Activated naive CD4-positive, alpha-beta T cell treated with anti-CD3 and anti-CD28 coated beads, Interleukin-2, amount 10 ng/mL, durations not matched to agents 7 days and 5 days (primary cell): ENCODE measurements at places on chromosomes 13 and 19.

GRCh38 chr19:38862321-38863059 lies 12.7 kb upstream of the HNRNPL start:
- no peak for DNase-seq

DNA sequence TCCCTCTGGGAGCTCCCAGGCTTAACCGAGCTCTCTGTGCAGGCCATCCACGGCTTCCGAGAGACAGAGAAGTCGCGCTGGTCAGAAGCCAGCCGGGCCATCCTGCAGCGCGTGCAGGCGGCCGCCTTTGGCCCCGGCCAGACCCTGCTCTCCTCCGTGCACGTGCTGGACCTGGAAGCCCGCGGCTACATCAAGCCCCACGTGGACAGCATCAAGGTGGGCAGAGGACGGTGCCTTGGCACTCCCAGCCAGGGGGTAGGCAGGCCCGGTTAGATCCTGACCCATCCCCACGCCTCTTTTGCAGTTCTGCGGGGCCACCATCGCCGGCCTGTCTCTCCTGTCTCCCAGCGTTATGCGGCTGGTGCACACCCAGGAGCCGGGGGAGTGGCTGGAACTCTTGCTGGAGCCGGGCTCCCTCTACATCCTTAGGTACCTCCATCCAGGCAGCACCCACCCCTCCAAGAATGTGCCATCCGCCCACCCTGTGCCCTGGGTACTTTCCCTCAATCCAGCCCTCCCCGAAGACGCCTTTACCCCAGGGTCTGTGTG lies 1.5 kb downstream of the PSPN start:
- DNase-seq: no peak

- DNase-seq: no peak
Observed at GRCh38 chr19:32673573-32673972, 1.4 kb downstream of the ANKRD27 start.

DNA sequence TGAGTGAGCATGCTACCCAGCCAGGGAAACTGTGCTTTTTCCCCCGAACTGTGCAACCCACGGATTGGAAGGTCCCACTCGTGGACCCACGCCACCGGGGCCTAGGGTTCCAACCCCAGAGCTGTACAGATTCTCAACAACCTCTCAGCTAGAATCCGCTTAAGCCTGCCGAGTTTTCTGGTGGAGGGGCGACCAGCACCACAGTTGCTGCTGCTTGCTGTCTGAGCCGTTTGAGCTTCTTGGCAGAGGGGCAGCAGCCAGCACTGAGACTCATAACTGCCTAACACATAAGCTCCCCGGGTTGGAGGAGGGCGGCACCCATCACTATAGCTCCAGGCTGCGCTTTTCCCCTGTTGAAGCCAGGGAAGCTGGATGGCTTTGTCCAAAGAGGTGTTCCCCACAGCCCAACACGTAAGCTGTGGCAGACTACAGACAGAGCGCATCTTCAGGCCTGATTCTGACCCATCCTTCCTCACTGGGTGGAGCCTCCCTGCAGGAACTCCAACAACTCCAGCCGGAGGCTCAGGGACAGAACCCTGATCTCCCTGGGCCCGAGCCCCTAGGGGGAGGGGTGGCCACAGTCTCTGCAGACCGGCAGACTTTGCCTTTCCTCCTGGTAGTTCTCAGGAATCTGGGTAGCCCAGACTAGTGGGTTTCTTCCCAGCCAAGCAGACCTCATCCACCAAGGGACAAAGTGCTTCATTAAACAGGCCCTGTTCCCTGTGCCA lies 871.6 kb downstream of the SLITRK6 start:
- no peak for DNase-seq

GRCh38 chr19:21519488-21519887 lies 14.1 kb downstream of the ZNF429 start:
- DNase-seq: no peak
